ENCODE measurements at places on chromosomes 11 and 22.

DNA sequence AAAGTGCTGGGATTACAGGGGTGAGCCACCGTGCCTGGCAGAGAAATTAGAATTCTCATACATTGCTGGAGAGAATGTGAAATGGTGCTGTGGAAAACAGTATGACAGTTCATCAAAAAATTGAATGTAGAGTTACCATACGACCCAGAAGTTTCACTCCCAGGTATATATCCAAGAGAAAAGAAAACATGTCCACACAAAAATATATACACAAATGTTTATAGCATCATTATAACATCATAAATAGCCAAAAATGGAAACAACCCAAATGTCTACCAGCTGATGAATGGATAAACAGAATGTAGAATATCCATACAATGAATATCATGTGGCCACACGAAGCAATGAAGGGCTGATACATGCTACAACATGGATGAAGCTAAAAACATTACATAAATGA is 34.6 kb downstream of the MED15 start:
- DNase-seq = no peak

GRCh38 chr11:133950874-133951326 is 5.9 kb downstream of the IGSF9B start:
- DNase-seq = no peak

- DNase-seq = no peak
These were observed 36.6 kb downstream of the SC5D start for GRCh38 chr11:121328967-121329679.

DNA sequence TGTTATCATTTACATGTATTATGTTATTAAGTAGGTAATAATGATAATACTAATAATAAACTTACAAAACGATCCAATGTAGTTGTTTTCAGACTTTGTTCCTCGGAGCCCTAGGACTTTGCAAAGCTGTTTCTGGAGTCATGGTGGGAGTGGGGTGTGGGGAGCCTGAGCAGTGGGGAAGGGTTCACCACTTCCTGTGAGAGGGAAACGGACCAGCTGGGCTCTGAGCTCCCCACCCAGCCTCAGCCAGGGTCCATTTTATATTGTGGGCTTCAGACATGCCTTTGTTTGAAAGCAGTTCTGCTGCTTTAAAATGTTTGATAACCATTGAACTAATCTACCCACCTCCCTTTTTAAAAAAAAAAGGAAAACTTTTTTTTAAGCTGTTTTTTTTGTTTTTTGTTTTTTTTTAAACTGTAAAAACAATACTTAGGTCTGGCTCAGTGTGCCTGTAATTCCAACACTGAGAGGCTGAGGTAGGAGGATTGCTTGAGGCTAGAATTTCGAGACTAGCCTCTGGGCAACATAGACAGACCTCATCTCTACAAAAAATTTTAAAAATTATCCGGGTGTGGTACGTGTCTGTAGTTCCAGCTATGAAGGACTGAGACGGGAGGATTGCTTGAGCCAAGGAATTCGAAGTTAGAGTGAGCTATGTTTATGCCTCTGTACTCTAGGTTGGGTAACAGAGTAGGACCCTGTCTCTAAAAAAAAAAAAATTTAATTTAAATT is 7.0 kb downstream of the SERPING1 start:
- DNase-seq = no peak

DNA sequence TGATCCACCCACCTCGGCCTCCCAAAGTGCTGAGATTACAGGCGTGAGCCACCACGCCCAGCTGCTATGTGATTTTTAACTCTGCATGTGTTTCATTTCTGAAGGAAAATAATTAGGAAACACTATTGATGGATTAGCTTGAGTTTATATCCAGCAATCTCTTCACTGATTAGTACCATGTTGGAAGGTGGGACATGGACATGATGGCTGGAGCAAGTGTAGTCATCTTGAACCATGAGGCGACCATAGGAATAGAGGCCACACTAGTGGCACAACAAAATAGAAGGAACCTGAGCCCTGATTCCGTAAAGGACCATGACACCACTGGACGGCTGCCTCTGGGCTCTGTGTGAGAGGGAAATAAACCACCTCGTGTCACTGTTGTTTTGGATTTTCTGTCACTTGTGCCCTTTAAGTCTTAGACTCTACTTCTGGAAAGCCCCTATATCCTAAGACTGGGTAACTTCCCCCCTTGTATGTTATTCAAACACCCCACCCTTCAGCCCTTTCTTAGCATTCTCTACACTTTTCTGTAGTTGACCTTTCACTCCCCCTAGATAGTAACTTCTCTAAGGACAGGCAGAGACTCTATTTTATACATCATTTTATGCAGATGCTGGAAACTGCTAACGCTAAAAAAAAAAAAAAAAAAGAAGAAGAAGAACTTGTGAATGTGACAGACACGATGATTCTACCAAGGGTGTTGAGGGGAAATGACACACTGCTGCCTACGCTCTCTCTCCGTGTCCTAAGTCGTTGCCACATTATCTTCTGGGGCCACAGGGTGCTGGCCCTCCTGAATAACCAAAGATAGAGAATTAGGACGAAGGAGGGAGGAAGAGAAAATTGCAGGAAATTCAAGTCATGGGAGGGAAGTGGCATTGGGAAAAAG is 2.7 kb upstream of the VPS37C start:
- no peak for DNase-seq

DNA sequence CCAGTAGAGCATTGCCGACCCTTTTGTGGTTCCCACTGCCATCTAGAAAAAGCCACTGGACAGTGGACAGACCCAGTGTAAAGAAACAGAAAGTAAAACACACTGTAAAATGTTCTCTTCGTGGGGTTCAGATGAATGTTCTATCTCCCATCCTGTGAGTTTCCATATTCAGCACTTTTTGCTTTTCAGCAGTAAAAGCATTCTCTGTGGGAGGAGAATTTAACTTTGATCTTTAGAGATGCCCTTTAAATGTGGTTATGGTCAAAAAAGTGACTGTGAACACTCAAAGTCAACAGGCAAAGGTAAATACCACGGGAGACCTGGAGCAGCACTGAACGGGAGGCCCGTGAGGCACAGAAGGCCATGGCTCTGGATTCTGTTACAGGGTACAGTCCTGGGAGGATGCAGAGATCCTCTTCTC is 53.9 kb downstream of the FLI1 start:
- no peak for DNase-seq

- no peak for DNase-seq
These were observed 4.2 kb upstream of the HBD start for GRCh38 chr11:5238486-5238885.

DNA sequence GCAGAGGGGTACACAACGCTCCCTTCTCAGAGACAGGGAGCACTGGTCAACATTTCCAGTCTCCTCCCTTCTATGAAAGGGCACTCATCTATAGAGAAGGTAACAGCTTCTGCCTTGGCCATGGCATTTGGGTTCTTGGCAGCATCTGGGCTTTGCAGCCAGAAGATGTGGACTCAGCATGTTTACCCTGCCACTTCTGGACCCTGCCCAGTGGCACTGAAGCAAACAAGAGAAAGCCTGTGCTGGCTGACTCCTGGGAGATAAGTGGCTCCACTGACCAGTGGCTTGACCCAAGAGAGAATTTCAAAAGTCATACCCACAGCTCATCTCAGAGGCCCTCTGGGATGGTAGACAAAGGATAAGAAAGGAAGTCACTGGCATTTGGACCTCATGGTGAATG is 8.0 kb downstream of the CSNK2A3 start:
- DNase-seq = no peak

DNA sequence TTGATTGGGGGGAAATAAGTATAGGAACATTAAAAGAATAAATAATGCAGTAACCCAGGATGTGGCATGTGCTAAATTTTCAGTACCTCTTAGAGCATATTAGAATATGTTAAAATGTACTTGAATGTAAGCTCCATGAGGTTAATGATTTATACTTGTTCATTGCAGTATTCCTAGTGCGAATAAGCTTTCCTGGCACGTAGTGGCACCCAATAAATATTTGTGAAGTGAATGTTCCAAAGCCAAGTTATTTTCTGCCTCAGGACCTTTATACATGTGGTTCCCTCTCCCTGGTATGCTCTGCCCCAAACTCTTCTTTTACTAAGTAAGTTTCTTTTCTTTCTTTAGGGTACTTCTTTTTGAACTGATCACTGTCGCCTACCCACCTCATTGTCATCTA is 118.8 kb downstream of the DBX1 start:
- no peak for DNase-seq

DNA sequence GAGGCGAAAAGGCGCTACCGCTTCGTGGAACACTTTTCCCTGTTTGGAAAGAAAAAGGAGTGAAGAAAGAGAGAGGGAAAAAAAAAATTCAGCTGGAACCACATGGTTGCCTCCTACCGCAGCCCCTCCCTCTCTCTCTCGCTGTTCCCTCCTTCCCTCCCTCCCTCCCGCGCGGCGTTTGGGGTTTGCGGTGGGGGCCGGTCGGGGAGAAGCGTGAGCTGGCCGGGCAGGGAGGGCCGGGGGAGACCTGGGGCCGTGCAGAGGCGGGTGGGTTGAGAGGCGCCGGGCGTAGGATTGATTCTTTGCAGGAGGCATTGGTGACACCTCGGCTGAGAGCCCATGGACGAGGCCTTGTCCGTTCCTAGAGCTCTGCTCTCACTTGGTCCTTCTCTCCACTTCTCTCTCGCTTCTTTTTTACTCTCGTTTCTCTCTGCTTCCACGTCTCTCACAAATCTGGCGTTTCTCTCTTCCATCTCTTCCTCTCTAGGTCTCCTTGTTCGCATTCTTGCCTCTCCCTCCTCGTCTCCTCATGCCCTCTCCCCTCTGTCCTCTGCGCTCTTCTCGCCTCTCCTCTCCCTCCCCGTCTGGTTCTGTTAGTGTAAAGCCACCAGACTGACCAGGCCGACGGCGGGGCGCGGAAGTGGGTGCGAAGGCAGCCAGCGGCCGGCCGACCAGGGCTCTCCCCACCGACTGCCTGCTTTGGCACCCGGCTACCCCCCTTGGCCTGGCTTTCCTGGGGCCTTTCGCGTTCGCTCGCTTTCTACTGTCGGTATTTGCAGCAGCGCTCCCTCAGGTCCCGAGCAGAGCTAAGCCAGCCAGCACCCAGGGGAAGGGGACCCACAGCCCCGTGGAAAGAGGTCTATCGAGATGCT is at the start of gene CLMP:
TSS of gene CLMP (minus strand) at position 61 of the 872 bp plus-strand sequence. CDS start 308 bp downstream, outside the sequence.
- no peak for DNase-seq

DNA sequence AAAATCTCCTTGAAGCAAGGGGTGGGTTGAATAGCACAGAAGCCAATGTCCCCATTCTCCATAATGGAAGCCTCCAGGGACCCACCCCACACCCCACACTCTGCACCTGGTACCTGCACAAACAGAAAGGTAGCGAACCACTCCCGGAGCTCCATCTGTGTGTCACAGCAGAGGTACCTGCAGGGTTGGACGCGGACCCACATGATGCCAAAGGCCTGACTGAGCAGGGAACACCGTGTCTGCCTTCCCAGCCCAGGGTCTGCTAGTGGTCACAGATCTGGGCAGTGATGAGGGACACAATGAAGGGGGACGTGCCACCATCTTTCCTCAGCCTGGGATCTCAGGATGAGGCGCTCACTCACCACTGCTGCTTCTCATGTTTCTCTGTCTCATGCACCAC is 13.1 kb upstream of the PDE2A start:
- DNase-seq = no peak

DNA sequence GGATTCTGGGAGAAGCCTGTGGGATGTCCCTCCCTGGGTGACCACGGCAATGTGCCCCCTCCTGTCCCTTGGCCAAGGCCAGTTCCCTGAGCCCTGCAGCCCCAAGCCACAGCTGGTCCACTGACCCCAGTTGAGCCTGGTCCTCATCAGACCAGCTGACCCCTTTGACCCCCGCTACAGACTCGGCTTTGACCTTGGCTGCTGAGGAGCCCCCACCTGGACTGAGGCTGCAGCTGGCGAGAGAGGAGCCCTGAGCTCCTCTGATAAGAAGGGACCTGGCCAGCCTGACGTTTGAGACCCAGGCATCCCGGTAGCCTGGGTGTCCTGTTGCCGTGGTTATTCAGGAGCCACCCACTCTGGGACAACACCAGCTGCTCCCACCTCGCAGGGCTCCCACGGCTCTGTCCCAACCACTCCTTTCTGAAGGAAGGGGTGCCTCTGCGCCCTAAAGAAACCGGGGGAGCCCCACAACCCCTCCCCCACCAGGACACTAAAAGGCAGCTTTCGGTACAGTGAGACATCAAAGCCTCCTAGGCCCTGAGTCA is 3.0 kb downstream of the ASCL2 start:
- DNase-seq = no peak

- no peak for DNase-seq
These were observed 42.6 kb downstream of the TST start for GRCh38 chr22:36976606-36977005.

DNA sequence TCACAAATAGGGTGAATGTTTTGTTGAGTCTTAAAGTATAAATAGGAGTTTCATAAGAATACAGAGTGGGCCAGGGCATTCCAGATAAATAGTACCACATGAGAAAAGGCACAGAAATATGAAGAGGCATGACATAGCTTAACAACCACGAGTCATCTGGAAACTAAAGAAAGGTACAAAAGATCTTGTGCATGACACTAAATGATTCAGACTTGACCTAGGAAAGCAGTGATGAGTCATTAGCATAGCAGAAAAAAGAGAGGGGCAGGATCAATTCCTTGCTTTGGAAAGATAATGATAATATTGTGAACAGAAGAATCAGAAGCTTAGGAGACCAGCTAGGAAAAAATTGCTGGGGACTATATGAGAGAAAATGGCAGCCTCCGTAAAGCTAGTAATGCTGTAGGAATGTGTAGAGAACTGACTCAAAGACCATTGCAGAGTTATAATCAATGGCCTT is 47.6 kb upstream of the FIBIN start:
- no peak for DNase-seq

GRCh38 chr11:64611176-64611575 is 20.2 kb downstream of the SLC22A12 start:
- DNase-seq = no peak

- DNase-seq = no peak
These were observed 215.3 kb downstream of the KCNA4 start for GRCh38 chr11:29801561-29801960.

DNA sequence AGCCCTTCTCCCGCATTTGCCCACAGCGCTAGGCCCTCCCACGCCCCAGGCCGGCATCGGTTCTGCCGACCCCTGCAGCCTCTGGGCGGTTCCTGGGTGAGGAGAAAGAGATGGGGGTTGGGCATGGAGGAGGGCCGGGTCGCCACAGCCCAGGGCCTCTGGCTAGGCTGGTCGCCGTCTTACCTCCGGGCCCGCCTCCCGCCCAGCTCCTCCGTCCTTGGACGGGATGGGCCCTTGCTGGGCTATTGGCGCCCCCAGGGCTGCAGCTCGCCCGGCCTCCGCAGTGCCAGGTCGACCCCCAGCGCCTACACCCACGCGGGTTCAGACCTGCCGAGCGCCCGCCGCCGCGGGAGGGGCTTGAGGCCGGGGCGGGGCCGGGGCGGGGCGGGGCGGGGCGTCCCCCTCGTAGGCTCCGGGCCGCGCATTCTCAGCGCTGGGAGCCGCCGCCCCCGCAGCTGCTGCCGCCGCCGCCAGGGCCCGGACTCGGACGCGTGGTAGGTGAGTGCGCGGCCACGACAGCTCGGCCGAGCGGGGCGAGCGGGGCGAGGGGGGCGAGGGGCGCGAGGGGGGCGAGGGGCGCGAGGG is at the start of gene CD151:
TSS of gene CD151 (plus strand) at position 424 of the 585 bp plus-strand sequence. CDS start 3,118 bp downstream, outside the sequence.
- no peak for DNase-seq

Measured in stimulated activated CD4-positive, alpha-beta T cell treated with anti-CD3 and anti-CD28 coated beads, Interleukin-1b, Interleukin-23, amount 100 ng/mL, for 1 hour (primary cell).